Right atrium auricular region (tissue), 2 donors: ENCODE measurements at places on chromosomes 4 and X.

DNA sequence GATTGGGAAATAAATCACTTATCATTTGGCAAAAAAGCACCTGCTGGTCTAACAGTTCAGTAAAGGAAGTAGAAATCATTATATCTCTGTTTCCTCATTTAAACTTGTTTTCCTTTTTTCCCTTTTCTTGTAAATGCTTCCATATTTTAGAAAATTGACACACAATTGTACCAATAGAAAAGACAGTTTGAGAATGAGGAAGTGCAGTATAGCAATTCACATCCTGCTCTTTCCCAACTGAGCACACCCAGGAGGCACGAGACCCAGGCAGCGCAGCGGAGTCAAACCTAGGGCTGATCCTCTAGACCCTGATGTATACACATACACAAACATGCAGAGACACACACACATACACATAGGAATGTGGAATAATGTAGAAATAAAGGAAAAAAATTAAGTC lies 74.8 kb upstream of the PACRGL start:
- DNase-seq, result no peak

GRCh38 chr4:128006592-128006991 lies 41.4 kb downstream of the ABHD18 start:
- no peak for DNase-seq

GRCh38 chrX:2811271-2811670 lies 17.5 kb upstream of the GYG2 start:
- no peak for DNase-seq

GRCh38 chr4:123786920-123787319 lies 390.3 kb downstream of the SPRY1 start:
- no peak for DNase-seq

DNA sequence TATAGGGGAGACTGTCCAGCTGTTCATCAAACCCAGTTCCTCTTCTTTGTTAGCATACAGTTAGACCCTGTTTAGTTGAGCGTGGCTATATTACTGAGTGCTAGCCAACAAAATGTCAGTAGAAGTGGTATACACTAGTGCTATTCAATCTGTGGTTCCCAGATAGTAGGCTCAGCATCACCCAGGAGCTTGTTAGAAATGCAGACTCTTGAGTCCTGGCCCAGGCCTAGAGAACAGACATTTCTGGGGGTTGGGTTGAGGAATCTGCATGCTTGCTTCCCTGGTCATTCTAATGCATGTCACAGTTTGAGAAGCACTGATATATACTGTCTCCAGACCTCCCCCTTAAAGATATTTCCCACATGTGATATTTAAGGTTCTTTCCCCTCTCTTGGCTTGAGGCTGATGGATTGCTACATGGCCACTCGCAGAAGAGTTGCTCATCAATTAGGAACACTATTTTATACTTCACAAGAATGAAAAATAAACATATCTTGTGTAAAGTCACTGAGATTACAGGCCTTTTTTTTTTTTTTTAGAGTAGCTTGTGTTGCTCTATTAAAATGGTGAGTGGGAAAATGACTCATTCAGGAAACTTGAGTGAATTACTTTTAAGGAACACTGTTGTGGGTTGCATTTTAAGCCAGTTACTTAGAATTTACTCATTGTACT lies 289.0 kb downstream of the STIM2 start:
- DNase-seq, result no peak

DNA sequence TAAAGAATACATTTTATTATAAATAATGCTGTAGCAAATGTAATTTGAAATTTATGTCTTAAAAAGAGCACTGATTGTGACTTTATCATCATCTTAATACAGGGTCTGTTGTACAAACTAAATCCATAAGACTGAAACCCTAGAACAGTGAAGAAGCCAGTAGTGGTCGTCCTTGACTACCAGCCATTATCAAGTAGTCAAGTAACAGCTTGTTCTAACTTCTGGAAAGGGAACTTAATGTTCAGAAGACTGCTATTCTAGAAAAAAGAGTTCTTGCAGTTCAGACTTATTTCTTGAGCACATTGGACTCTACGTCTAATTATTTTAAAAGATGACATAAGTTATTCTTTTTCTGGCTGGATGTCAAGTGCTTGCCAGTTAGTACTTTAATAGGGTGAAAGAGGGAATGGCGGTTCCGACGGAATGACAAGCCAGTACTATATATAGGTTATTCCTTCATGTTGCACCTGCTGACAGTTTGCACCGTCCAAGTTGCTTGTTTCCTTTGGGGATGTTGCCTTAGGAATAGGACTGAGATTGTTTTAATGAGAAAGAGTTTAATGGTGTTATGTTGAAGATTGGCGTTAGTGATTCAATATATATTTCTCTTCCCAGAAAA lies 109.9 kb downstream of the RAPGEF2 start:
- DNase-seq, result no peak

DNA sequence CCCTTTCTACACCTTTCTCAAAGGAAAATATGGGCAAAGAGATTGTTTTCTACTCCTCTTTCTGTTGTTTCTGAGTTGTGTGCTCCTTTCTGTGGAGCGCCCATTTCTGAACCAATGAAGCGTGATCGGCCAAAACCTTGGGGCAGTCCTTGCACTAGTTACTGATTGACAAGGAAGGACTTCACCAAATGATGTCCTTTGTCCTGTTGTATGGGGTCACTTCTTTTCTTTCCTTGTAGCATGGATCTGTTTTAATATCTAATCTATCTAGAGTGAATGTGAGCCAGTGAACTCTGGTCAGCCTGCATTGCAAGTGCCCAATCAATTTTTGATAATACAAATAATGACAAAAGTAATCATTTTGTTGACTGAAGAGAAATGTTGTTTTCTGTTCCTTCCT lies 94.5 kb downstream of the EGF start:
- no peak for DNase-seq

- DNase-seq, result no peak
These were observed 866.5 kb upstream of the INTU start for GRCh38 chr4:126766241-126766640.

GRCh38 chrX:10244915-10245622 lies 88.3 kb downstream of the CLCN4 start:
- DNase-seq, result no peak

- DNase-seq, result no peak
These were observed 199.5 kb upstream of the DIPK2B start for GRCh38 chrX:45400027-45400779.

DNA sequence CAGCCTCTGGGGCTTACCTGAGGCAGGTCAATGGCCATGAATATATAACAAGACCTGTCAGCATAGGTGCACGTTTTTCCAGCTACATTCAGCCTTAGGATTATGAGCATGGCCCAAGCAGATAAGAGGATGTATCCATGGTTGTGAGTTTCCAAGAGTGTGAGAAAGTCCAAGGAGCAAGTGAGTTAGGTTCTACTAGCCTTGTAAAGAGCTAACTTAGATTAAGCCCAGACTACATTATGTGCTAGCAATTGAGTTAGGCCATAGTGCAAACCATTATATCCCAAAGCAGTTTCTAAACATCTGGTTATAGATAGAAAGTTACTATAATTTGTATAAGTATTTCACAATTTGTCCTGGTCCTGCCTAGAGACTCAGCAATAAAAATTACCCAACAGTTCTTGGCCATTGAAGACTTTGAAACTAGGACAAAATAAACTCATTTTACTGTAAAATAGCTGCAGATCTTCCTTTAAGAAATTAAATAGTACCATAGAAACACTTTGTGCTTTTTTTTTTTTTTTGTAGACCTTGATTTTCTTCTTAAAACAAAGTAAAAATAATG lies 312.0 kb downstream of the CAMK2D start:
- DNase-seq, result no peak

DNA sequence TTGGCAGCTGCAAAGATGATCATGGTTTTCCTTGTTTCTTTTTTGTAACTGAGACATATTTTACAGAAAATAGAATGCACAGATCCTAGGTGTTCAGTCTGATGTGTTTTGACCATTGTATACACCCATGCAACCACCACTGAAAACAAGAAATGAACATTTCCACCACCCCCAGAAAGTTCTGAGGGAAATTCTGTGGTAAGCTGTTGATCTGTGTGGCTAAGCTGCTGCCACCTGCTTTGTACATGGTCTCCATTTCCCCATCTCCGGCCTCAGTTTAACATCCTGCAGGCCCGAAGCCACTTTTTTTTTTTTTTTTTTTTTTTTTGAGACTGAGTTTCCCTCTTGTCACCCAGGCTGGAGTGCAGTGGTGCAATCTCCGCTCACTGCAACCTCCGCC lies 65.3 kb downstream of the NYX start:
- no peak for DNase-seq

GRCh38 chr4:120749445-120750151 lies 172.9 kb downstream of the PRDM5 start:
- no peak for DNase-seq

DNA sequence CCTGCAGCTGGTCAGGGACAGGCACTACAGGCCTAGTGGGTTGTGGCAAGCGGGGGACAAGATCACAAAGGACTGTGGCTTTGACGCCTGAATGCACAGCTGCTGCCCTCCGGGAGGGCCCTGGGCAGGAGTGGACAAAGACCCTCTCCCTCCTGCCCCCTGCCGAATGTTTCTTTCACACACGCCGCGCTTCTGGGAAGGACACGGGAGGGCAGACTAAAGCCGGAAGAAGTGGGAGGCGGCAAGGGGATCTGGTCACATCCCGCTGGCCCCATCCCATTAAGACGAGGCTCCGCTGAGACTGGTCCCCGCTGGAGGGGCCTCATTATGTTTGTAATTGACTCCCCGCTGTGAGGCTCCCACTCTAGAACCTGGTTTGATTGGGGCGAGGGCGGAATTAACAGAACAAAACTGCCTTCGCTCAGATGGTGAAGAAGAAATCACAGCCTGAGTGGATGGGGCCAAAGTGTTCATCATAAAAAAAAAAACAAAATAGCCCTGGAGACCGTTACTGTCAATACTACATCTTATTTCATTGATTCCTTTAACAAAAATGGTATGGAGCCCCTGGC lies 37.8 kb upstream of the PSAPL1 start:
- no peak for DNase-seq

DNA sequence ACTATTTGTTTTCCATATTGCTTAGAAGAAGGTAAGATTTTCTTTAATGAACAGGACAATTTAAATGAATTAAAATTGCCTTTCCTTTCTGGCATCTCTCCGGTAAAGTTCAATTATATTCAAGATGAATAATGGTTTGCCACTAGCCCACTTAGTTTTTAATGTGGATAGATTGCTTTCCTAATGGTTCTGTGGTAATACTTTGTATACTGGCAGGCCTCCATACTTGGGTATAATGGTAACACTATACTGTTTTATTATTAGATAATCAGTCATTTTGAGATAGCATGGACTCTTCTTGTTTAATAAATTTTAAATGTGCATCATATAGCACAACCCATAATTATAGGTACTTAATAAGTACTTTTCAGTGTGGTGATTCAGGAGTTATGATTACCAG lies 89.5 kb downstream of the ELOVL6 start:
- DNase-seq, result no peak

- no peak for DNase-seq
These were observed 27.1 kb downstream of the FHIP1A start for GRCh38 chr4:151436093-151436518.

DNA sequence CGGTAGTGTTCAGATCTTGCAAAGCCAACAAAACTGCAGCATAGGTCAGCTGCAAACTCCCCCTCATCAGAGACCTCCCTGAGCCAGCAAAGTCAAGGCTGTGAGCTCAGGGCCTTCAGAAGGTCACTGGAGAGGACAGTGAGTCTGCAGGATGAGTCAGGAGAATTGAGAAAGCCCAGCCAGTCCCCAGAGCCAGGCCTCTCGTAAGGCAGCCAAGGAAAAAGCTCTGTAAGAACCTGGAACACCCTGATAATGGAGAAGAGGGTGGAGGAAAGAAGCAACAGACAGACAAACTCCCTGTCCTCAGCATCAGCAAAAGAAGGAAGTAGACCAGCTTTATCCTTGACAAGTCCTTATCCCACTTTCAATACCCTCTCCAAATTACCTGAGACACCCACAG lies 33.0 kb downstream of the GRIA3 start:
- peak; percentile 61 for DNase-seq

DNA sequence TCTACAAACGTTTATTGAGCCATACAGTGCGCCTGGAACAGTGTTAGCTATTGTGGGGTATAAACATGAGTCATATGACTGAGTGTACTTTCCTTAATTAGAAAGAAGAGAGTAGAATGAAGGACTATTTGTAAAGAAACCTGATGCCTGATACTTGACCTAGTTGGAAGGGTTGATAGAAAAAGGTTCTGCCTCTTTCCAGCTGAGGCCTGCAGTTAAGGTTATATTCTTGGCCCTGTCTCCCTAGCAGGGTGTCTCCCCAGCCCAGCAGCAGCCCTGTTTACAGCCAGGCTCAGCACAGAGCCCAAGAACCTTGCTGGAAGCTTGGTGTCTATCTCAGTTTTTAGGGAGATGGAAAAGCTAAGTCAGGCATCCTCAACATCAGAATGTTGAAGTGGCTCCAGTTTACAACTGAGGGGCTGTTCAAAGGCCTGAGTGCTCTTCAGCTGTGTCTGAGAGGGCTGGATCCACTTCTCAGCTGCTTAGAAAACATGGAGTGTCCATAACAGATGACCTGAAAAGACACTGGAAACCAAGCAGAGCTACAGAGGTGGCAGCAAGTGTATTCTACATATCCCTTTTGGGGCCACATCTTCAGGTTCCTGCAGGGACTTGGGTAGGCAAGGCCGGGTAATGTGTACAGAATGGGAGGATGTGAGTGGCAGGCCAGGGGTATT lies 21.6 kb downstream of the NYX start:
- DNase-seq, result no peak

DNA sequence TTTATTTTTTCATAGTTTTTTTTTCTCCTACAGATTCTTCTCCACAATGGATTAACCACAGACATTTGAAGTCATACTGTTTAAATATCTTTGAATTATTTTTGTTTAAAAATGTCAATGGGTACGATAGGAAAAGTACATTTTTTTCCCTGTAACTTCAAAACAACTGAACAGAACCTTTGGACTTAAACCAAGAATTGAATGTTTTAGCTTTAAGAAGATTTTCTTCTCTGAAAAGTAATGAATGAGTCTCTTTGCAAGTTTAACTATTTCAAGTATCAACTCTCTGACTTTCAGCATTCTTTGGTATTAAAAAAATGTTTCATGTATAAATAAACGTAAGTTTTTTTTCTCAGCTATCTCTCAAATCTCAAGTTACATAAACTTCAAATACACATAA lies 364.3 kb downstream of the FBXO8 start:
- DNase-seq, result no peak

DNA sequence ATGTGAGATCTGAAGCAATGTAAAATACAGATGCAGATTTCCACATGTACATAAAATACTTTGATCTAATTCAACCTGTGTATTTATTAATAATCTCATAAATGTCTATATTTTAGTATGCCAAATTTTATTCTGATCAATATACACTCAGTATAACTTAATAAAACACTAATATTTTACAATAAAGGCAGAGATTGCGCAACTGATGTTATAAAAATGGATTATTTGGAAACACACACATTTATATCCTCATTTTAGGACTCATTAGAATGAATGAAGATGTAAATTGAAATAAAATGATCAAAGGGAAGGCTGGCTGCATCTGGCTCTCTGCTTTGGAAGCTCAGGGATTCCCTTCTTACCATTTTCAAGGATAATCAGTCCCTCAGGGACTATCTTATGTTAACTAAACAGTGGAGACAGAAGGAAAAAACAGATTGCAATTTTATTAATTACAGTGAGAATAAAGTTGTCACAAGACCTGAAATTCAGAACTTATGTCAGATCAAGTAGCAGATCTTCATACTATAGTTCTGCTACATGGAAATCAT lies 900.9 kb upstream of the EPHA5 start:
- DNase-seq, result no peak
